HFF-Myc (cell line): ENCODE measurements at places on chromosomes 7 and 10.

- no peak for DNase-seq
These were observed 179.6 kb downstream of the GALNT17 start for GRCh38 chr7:71311576-71311975.

DNA sequence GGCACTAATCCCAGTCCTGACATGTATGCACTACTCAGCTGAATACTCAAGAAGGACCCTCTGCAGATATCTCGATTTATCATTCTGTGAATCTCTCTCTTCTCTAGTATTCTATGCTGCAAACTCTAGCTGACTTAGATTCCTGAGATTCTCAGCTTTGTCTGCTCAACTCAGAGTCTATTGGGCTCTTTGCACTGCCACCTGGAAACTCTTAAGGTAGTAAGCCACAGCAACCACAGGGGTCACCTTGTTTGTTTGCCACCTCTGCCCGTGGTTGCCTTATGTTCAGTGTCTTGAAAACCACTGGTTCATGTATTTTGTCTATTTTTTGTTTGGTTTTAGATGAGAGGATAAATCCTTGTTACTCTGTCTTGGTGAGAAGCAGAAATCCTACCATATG, 72.9 kb downstream of the SP8 start:
- no peak for DNase-seq

DNA sequence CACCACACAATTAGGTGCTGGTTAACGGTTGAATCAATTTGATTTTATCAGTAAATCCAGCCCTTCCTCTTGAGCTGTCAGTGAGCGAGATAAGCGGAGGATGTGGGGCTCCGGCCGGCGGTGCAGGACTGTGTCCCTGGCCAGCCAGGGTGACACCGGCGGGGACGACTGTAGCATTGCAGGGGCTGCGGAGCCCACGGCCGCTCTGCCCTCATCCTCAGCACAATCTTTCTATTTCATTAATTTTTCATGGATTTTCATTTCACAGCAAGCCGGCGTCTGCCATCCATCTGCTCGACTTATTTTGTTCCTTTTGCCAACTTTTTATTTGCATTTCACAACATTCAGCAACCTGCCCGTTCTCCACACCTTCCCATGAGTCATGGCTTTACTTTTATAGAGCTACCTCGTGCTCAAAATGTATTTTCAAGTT, 4.7 kb downstream of the ADARB2 start:
- DNase-seq = no peak

DNA sequence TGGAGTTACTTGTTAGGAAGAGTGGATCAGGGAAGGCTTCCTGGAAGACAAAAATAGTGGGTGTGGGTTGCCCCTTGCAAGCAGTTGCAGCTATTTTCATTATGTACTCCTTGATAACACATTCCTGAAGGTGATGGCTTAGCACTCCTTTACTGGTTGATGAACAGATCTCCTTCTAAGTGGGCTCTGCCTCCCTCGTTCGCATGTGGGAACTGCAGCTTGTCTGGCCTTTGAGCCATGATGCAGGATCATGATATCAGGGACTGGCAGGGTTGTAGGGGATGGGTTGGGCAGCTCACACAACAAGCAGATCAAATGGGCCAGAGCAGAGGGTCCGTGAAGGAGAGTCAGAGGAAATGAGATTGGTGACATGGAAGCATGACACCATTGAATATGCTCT, 28.8 kb upstream of the LRRC4 start:
- no peak for DNase-seq

DNA sequence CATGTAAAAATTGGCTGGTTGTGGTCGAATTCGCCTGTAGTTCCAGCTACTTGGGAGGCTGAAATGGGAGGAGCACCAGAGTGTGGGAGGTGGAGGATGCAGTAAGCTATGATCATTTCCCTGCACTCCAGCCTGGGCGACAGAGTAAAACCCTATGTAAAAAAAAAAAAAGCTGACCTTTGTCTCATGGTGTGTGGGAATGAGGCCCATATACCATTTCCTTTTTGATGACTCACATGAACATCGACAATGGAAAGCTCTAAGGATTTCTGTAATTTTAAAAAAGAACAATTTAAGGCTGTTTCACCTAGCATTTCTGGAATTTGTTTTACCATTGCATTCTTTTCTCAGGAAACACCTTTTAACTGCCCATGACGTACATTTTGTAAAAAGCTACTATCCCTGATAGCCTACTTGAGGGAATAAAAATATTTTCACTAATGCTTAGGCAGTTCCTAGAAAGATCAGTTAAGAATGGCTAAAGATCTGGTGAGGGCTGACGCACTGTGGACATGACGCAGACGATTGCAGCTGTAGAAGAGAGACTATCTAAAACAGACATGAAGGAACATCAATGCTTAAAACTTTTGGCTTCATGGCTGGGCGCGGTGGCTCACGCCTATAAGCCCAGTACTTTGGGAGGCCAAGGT, 400.6 kb upstream of the IGFBP3 start:
- DNase-seq = peak; percentile 26

GRCh38 chr7:24334627-24335026, 50.6 kb downstream of the NPY start:
- no peak for DNase-seq

DNA sequence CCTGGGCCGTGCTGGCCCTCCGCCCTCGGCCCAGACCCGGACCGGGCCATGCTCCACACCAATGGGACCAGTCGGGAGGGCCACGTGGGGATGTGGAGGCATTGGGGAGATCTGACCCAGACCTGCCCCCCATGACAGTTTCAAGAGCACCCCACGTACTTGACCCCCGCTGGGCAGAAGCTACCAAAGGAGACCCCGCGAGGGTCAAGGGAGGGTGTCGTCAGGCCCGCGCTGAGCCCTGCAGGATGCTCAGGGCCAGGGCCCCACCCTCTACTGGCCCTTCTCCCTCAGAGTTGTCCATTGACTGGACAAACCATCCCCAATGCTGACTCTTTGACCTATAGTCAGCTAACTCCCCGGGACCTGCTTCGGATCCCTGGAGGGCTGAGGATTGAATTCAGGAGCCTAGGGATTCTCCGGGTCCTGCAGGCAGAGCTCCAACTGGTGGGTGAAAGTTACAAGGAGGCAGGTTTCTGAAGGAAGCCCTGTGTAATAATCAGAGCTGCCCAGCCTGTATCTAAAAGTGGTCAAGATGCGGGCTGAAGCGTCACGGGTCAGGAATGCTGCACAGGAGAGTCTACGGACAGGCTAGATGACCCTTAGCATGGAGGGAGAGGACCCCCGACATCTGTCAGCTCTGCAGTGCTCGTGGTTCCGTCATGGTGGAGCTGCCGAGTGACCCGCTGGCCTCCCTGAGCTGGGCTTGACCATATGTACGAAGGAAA, 498 bp upstream of the CALHM2 start:
- no peak for DNase-seq

GRCh38 chr10:48800007-48800675, 115.5 kb downstream of the WDFY4 start:
- DNase-seq = no peak

DNA sequence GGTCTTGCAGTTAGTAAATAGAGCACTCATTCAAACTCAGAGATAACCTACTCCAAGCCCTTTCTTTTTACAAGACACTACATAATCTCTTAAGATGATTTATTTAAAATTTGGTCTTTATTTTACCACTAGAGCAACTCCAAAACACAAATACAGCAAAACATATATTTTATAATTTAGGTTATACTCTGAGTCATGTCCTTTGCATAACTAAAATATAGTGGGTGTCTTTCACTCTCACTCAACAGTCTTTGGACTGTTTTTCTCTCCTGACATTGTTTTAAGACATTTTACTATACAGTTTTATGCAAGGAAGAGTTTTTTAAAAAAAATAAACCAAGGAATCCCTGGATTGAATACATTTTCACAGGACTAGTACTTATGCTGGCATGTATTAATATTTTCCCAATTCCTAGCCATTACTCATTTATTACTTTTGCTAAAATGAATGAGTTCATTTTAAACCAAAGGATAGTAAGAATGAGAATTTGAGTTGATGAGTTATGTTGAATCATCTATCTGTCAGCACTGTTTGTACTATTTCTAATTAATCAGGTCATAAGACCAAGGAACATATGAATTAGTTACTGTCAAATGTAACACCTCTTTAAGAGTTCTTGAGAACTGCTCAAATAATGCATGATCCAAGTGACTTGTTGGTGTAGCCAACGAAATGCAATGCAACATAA, 303.1 kb upstream of the FZD1 start:
- no peak for DNase-seq

- no peak for DNase-seq
These were observed 9.3 kb upstream of the PNLIPRP3 start for GRCh38 chr10:116418389-116418788.

GRCh38 chr10:91420868-91421267, 10.7 kb downstream of the HECTD2 start:
- no peak for DNase-seq

DNA sequence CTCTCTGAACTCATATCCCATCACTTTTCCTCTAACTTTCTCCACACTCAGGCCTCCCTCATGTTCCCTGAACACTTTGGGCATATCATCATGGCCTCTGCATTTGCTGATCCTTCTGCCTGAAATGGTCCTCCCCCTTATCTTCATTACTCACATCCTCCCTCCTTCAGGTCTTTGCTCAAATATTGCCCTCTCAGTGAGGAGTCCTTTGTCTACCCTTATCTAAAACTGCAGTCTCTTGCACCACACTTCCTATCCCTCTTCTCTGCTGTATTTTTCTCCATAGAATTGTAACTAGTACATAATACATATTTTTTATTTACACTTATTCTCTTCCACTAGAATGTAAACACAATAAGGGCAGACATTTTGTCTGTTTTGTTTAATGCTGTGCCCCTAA, 41.7 kb downstream of the DNAJC1 start:
- no peak for DNase-seq

DNA sequence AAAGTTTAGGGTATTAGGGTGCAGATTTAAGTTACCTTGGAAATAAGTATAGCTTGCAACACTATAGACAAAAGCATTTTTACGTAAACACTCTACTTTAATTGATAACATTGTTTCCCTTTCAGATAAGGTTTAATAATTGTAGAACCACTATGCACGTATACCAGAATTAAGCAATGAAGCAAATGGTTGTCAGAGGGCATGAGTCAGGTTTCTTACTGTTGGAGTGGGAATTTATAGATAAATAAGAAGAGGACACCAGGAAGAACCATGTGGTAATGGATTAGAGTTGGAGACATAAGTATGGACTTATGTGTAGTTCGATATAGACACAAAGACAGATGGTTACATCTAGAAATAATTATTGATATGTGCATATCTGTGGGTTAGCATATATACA, 355.6 kb downstream of the ETV1 start:
- DNase-seq = no peak

GRCh38 chr10:62811159-62811875, 4.8 kb downstream of the EGR2 start:
- no peak for DNase-seq

DNA sequence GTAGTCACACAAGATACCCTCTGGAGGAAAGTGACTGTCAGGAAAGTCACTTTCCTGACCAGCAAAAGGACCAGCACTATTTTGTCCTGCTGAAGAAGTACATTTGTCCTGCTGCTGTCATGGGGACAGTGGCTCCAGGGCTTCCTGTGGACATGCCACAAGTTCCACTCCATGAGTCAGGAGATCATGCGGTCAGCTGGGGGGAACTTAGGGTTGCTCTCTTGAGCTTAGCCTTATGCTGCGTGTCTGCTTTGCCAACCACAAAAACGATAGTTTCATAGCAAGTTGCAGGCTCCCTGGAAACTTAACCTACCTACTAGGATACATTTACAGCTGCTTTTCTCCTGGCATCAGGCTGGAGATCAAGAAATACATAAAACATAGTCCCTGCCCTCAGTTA, 19.8 kb upstream of the ALOX5 start:
- no peak for DNase-seq

DNA sequence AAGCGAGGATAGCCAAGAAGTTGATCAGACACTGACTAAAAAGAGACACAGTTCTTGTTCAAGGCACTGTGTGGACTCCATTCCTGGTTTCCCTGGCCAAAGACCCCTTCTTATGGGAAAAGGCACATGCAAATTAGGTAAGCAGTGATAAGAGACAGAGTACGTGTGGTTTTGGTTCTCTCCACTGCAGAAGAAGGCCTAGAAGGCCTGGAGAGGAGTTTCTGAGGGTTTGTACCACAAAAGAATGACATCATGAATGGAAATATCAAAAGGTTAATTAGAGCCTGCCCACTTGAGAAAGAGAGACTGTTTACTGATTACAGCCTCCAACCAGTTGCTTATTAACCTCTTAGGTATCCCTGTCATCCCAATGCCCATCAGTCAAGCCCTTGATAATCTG, 137.5 kb downstream of the ZNF365 start:
- DNase-seq = no peak

DNA sequence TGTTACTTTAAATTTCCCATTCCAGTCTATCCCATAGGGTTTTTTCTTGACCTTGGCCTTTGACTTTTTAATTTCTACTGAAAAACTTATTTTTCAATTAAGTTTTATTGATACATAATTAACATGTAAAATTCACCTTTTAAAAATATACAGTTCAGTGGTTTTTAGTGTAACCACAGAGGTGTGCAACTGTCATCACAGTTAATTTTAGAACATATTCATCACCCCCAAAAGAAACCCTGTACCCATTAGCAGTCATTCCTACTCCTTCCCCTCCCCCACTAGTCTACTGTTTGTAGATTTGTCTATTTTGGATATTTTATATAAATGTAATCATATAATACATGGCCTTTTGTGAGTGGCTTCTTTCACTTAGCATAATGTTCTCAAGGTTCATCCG, 96.5 kb upstream of the GJD4 start:
- no peak for DNase-seq

DNA sequence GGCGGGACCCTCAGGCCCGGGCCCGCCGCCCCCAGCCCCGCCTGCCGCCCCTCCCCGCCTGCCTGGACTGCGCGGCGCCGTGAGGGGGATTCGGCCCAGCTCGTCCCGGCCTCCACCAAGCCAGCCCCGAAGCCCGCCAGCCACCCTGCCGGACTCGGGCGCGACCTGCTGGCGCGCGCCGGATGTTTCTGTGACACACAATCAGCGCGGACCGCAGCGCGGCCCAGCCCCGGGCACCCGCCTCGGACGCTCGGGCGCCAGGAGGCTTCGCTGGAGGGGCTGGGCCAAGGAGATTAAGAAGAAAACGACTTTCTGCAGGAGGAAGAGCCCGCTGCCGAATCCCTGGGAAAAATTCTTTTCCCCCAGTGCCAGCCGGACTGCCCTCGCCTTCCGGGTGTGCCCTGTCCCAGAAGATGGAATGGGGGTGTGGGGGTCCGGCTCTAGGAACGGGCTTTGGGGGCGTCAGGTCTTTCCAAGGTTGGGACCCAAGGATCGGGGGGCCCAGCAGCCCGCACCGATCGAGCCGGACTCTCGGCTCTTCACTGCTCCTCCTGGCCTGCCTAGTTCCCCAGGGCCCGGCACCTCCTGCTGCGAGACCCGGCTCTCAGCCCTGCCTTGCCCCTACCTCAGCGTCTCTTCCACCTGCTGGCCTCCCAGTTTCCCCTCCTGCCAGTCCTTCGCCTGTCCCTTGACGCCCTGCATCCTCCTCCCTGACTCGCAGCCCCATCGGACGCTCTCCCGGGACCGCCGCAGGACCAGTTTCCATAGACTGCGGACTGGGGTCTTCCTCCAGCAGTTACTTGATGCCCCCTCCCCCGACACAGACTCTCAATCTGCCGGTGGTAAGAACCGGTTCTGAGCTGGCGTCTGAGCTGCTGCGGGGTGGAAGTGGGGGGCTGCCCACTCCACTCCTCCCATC, 82.7 kb downstream of the PAX2 start:
- DNase-seq = no peak

GRCh38 chr7:99372275-99373090, 2.0 kb upstream of the ARPC1B start:
- DNase-seq = no peak
